ENCODE measurements at places on chromosomes 4 and X. TPM values are rescaled to one million over a fixed set of nuclear protein-coding genes. Genes with fewer than 3 reads are reported as not detected.

Gene BEX5
- total RNA-seq, result 4.7 TPM

Gene TMEM255A
- 0.79 TPM for total RNA-seq

Gene LRCH2
- 4.9 TPM for total RNA-seq

Gene ATP2B3
- total RNA-seq, result not detected

Gene DCAF16
- 15.1 TPM for total RNA-seq

Gene CABS1
- not detected for total RNA-seq

Gene BEX1
- 5.9 TPM for total RNA-seq

DNA sequence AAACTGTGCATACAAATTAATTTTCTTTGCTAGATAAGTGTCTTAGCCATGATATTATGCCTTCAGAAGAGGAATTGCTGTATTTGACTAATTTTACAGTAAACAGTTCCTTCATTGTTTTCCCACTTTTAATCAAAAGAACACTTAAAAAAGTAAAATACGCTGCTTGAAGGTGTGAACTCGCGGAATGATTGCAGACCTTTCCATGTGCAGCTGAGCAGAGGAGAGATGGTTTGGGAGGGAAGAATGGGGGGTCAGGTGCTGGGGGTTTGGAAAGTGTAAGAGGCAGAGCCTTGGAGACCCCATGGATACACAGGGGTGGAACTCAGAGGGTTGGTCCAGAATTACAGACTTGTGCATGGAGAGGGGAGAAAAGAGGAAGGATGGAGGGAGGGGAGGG, 15.3 kb downstream of the CYTL1 start:
- DNase-seq, result peak; percentile 21

DNA sequence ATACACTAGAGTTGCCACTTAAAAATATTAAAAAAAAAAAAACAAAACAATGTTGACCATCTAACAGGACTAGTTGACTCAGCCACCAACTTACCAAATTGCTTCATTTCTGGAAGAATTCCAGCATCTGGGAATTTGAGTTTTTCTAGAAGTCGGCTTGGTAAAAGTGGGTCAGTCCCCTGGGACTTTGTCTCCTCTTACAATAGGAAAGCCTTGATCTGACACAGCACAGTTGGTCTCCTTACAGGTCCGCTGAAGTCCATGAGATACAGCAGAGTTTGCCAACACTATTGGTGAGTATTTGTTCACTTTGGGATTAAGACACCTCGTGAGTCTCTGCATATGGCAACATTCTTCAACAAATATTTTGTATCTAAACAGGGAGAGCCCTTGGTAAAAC, 18.2 kb upstream of the DDIT4L start:
- DNase-seq, result no peak

DNA sequence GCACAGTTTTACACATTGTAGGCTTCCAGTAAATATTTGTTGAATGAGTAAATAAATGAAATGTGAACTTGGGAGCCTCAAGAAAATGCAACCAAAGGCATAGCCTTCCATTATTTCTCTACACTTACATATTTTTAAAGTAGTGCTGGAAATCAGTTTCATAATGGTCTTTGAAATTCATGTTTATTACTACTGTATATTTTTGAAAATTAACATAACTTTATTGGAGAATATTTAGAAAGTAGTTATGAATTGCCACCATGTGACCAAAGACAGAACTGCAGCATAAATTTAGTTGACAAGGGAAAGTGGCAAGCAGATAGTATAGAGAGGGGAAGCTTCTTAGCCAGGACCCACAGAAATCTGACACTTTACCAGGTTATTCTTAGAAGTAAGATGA, 6.4 kb downstream of the TCEAL8 start:
- no peak for DNase-seq

- peak; percentile 81 for DNase-seq
These were observed 12.4 kb downstream of the GPAT3 start for GRCh38 chr4:83548151-83548905.

- DNase-seq, result no peak
These were observed 6.4 kb upstream of the ANTXR2 start for GRCh38 chr4:80079255-80079923.

DNA sequence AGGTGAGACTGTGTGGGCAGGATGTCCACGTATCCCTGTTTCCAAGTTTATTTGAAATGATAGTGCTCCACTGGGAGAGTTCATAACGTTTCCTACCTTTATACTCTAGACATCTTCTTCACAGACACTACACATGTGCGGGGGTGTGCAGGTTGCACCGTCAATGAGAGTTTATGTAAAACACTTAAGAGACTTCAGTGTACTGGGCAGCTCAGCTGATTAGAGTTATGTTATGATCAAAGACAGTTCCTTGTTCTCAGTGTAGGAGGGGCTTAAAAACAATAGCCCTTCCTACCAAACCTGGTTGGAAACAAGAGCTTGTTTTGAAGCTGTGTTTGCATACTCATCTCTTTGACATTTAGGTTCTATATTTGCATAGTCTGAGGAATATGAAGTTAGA, 326.9 kb upstream of the AGA start:
- no peak for DNase-seq

- no peak for DNase-seq
These were observed 14.4 kb downstream of the MGARP start for GRCh38 chr4:139265654-139266053.

GRCh38 chrX:20529301-20529700, 262.6 kb upstream of the RPS6KA3 start:
- no peak for DNase-seq

All from right atrium auricular region (tissue), 2 donors.